Epithelial cell of proximal tubule (primary cell): ENCODE measurements at places on chromosomes 12 and 14. TPM values are rescaled to one million over a fixed set of nuclear protein-coding genes. Genes with fewer than 3 reads are reported as not detected.

DNA sequence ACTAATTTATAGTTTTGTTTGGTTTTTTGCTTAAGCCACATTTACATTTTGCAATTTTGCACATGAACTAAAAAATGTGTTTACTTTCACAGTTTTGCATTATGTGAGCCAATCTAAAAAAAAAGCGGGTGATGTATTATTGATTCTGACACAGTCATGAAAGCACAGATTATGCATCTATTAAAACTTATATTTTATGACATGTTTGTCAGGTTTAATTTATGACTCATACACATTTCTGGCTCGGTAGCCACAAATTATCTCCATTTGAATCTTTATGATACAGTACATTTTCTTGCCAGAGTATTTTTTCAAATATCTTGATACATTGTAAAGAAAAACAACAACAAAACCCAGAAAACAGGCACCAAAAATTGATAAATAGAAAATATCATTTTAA lies 280.4 kb upstream of the GRIP1 start:
- DNase-seq: no peak

GRCh38 chr12:14417715-14418114 lies 52.2 kb downstream of the ATF7IP start:
- peak; percentile 70 for DNase-seq

DNA sequence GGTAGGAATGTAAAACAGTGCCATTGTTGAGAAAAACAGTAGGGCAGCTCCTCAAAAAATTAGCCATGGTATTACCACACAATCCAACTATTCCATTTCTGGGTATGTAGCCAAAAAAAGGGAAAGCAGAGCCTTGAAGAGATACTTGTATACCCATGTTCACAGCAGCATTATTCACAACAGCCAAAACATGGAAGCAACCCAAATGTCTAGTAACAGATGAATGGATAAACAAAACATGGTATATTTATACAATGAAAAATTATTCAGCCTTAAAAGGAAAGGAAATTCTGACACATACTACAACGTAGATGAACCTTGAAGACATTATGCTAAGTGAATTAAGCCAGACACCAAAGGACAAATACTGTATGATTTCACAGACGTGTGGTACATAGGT lies 67.6 kb upstream of the GNG2 start:
- no peak for DNase-seq

GRCh38 chr12:111406474-111407376 lies 1.0 kb downstream of the SH2B3 start:
- DNase-seq: no peak

GRCh38 chr14:59474172-59474571 lies 9.0 kb upstream of the GPR135 start:
- no peak for DNase-seq

DNA sequence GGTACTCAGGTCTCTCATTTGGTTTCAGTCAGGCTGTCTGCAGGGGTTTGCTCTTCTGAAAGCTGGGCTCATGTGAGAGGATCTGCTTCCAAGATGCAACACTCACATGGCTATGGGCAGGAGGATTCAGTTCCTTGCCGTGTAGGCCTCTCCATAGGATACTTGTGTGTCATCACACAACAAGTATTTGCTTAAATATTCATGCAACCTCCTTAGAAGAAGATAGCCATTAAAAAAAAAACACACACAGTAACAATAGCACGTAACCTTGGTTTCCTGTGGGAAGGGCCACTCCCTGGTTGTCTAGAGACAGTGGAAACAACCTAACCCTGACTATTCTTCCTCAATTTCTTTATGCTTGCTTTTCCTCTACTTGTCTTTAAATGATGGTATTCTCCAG lies 31.8 kb upstream of the CLEC4E start:
- DNase-seq: no peak

DNA sequence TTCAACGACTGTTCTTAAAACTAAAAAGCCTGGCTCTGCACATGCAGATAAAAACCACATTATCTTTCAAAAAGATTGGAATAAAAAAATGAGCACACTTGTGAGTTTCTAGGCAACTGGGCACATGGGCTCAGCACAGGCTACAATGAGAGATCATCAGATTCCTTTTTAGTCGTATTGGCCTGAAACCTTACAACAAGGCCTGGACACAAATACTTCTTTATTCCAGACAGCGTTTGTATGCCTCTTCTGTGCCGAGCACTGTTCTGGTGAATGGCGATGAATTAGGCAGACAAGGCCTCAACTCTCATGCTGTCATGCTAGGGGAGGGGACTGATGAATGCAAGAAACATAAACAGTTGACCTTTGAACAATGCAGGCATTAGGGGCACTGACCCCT lies 463.0 kb downstream of the AACS start:
- DNase-seq: no peak

DNA sequence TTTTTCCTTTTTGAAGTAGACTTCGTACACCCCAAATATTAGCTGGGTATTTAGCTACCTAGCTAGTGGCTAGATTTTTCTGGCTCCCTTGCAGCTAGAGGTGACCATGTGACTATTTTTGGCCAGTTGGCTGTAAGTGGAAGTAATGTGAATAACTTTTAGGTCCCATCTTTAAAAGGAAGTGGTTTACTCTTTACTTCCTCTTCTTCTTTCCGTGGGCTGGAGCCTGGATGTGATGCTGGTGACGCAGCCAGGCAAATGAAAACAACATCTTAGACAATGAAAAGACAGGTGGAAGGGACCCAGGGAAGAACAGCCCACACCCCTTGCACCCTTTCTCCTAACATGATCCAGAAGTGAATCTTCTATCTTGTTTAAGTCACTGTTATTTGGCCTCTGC lies 245.5 kb downstream of the ATP23 start:
- DNase-seq: no peak

DNA sequence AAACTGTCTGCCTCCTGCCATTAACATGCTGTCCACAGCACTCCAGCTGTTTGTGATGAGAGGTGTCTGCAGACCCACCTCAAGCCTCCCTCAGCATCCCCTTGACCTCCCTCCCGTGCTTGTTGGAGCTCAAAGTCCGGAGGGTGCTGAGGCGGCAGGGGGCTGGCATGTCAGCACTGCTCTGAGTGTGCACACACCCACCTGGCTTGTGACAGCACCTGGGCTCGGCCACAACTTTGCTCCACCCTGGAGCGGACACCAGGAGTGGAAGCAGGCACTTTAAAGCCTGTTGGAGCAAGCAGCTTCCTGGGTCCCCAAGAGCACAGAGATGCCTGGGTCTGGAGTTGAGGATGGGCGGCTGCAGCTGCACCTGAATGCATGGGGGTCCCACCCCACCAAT lies 20.9 kb downstream of the SERPINA3 start:
- no peak for DNase-seq

- no peak for DNase-seq
These were observed 101.2 kb upstream of the EIF5 start for GRCh38 chr14:103232831-103233319.

GRCh38 chr14:26687301-26687837 lies 89.5 kb upstream of the NOVA1 start:
- DNase-seq: no peak

GRCh38 chr12:26001530-26001929 lies 43.0 kb downstream of the RASSF8 start:
- no peak for DNase-seq

DNA sequence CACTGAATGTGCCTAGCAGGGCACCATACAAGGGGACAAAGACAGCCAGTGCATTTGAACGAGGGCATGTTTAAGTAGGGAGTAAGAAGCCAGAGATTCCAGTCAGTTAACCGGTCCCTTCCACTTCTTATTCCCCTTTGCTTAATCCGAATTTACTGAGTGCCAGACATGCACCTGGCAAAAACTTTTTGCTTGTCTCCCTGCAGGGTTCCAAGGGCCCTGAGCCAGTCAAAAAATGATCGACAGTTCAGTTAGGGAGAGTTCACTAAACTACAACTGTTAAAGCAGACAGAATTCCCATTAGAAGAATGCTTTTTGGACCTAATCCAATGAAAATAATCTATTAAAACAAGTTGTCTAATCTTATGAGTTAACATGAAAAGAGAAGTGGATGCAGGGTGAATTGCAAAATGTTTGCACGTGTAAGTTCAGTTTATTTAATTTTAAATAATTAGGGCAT lies 193.8 kb downstream of the TMTC2 start:
- DNase-seq: no peak

DNA sequence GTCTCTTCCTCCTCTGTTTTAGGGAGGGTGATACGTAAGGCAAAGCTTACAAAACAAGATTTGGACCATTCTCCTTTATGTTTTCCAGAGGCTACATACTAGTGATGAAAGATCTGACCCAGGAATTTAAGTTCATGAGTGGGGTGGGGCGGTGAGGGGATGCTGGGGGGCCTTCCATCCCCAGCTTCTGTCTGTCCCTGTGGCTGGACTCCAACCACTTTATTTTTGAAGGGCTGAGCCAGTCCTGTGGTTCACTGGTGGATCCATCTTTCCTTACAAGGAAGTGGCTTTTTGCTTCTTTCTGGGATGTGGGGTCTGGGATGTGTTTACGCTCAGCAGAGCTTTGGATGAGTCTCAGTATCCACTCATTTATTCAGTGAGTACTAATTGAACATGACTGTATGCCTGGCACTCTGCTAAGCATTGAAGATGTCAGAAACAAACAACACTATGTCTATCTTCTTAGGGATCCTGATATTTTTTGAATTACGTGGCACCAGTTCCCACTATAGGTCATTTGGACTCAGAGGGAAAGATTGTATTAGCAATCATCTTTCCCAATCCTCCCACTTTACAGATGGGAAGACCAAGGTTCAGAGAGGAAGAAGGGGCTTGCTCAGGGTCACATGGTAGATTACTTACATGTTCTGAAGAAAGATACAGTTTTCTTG lies 291.8 kb upstream of the TBX3 start:
- DNase-seq: no peak

GRCh38 chr12:27217590-27217989 lies 26.5 kb upstream of the STK38L start:
- no peak for DNase-seq

- DNase-seq: no peak
These were observed 1.2 kb downstream of the PPP1R12A start for GRCh38 chr12:79933532-79934264.

- no peak for DNase-seq
These were observed 298.6 kb downstream of the PDZRN4 start for GRCh38 chr12:41486718-41487117.

DNA sequence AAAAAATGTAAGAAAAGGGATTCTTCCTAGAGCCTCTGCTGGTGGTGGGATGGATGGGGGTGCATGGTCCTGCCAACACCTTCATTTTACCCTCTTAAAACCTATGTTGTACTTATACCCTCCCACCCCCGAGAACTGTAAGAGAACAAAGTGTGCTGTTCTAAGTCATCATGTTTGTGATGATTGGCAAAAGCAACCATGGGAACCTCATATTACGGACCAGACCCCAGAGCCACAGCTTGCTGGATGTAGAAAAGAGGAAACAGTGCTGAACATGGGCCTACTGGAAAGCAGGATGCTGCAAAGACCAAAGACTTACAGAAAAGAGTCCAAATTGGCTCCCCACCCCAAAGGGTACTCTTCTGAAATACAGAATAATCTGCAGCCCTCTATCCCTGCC lies 311.2 kb downstream of the DUSP6 start:
- DNase-seq: no peak

DNA sequence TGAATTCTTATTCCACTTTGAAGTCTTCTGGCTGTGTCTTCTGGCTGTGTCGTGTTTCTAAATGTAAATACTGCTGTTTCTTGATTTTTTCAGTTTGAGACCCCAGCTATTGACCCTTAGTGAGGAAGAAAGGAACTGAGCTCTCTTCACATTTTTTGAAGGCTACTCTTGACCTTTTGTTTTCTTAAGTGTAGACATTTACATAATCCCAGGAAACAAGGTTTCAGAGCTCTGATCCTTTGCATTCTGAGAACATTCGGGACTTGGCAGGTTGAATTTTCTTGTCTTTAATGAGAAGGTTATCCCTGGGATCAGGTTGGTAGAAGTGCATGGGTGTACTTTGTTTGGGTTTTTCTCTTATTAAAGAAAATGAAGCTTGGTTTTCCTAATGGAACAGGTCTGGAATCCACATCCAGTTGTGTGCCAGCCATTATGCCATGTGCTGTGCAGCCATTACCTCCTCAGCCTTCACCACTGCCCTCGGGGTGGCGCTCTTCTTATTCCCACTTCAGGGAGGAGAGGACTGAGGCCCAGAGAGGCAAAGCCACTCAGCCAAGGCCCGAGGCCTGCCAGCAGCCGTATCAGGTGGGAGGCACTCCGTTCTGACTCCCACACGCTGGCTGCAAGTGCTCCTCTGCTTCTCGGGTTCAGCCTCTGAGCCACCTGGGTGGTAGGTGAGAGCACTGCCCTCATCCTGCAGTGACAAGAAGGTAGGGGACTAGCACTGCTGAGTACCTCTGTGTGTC lies 120.9 kb downstream of the BEGAIN start:
- DNase-seq: no peak

DNA sequence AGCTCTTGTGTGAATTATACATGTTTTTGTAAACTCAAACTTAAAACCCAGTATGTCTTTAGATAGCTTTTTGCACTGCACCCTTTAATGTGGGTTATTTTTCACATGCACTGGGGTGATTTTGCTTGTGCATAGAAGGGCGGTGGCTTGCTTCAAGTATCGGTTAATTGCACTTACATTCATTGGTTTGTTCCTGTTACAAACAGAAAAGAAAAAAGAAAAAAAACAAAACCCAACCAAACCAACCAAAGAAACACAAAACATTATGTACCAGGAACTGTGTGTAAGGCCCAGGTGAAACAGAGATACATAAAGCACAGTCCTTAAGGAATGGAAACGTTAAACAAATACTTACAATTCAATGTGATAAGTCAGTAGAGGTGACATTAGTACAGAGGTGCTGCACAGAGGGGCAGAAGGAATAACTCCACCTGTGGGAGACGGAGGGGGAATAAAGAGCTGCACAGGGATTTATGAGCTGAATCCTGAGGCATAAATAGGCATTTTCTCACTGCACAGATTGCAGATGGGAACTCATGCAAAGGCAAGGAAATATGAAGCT lies 151.4 kb downstream of the KTN1 start:
- no peak for DNase-seq

DNA sequence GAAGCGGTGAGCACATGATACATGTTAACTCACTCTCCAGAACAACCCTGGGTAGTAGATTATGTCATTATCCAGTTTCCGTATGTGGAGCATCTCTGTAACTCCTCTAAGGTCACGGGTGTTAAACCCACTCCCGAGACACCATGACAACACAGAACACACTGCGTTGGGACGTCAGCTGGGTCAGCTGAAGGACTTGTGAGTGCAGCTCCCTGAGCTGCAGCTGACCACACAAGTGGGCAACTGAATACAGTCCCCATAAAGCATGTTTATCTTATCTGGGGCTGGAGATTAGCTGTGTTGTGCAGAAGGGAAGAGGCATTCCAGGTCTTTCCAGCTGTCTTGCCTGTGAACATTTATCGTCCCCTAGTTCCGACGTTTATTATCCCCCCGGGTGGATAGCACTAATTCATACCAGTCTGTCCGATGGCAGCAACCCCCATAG lies 211.5 kb downstream of the CHST11 start:
- DNase-seq: no peak

SERPINA10 gene
- not detected in 2 replicates for total RNA-seq

AHNAK2 gene
- total RNA-seq: 16.6 and 20.8 TPM in 2 replicates

VWF gene
- total RNA-seq: 0.06 and 0.07 TPM in 2 replicates

SLC38A4 gene
- under 0.01 TPM in 1 of 2 replicates, not detected in the other for total RNA-seq

DAO gene
- total RNA-seq: not detected in 2 replicates

INTS13 gene
- 33.6 and 42.6 TPM in 2 replicates for total RNA-seq

KIF21A gene
- 14.5 and 20.5 TPM in 2 replicates for total RNA-seq

FOXM1 gene
- total RNA-seq: 36.8 and 67.8 TPM in 2 replicates

CLEC2A gene
- not detected in 2 replicates for total RNA-seq

SYCP3 gene
- total RNA-seq: under 0.01 TPM in 1 of 2 replicates, not detected in the other

FIGNL2 gene
- 0.29 and 3.7 TPM in 2 replicates for total RNA-seq
